SK-N-MC (cell line): ENCODE measurements at places on chromosomes 5 and 9.

GRCh38 chr5:60366489-60366888 lies 333.5 kb downstream of the DEPDC1B start:
- DNase-seq, result no peak

GRCh38 chr5:150641006-150641570 lies 628 bp downstream of the SYNPO start:
- no peak for DNase-seq

DNA sequence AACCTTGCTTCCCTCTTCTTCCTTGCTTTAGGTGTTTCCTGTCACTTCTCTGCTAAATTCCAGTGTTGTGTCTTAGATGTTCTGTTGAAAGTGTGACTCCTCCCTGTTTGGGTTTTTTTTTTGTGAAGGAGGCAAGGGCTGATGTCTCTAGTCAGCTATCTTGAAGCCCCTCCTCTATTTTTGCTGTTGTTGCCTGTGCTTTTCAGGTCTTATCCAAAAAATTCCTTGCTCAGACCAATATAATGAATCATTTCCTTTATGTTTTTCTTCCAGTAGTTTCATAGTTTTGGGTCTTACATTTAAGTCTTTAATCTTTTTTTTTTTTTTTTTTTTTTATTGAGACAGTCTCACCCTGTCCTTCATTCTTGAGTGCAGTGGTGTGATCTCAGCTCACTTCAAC lies 22.3 kb downstream of the RIC1 start:
- DNase-seq, result no peak

- DNase-seq, result no peak
Observed at GRCh38 chr9:93874242-93874641, 80.9 kb downstream of the BARX1 start.

DNA sequence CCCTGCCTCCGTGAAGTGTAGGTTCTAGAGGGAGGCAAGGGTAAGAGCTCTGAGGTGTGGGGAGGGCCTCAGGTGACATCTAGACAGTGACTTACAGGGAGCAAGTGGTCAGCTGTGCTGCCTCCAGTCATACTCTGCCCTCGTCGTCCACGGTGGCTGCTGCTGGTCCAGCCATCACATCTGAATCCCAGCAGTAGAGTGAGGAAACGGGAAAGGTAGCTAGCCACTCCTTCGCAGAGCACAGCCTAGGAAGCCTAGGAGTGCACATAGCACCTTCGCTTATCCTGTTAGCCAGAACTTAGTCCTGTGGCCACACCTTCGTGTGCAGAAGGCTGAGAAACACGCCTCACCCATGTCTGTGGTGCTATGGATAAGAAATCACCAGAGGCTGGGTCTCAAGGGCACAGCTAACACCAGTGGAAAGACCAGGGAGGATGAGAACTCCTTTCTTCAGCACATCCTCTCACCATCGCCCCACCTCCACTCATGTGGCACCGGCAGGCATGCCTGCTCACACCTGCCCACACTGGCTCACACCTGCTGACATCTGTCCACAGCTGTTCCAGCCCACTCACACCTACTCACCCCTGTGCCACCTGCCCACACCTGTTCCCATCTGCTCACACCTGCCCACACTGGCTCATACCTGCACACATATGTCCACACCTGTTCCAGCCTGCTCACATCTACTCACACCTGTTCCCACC lies 44.5 kb upstream of the SLC6A19 start:
- no peak for DNase-seq

- DNase-seq, result no peak
Observed at GRCh38 chr5:56078278-56079156, 83.8 kb upstream of the IL6ST start.

DNA sequence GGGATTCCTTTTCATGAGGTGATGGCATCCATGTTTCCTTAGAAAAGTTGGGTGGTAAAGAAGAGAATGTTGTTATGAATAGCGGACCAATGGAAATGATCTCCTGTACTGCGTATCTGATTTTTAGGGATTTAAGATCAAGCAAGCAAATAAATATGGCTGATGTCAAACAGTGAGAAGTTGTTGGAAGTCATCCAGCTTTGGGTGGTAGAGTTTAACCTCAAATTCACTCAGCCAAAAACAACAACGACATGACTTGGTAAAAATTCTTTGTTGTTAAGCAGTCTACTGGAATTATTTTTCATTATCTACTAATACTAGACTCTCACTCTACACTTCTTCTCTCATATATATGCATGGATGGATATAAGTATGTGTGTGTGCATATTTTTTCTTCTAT lies 426.5 kb downstream of the CTNND2 start:
- no peak for DNase-seq

DNA sequence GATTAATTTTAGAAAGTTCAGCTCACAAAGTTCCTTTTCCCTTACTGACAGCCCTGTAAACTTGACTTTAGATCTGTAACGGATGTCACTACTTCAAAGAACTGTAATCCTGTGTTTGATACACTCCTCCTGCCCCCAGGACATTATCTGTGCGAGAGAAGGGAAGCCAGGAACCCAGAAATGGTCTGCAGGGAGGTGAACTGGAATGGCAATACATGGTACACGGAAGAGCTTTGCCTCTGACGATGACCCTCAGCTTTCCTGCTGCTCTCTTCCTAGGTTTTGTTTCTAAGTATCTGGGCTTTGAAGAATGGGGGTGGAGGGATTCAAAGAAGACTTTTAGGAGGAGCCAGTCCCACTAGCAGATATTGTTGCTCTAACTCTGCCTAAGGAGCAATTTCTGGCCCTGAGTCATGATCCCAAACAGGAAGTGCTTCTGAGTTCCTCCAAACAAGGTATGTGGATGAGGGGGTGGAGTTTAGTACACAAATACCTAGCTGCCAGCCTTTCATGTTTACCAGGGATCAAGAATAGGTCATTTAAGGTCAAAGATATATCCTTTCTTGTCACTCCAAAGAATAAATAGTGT lies 43.4 kb upstream of the TMC1 start:
- DNase-seq, result no peak

DNA sequence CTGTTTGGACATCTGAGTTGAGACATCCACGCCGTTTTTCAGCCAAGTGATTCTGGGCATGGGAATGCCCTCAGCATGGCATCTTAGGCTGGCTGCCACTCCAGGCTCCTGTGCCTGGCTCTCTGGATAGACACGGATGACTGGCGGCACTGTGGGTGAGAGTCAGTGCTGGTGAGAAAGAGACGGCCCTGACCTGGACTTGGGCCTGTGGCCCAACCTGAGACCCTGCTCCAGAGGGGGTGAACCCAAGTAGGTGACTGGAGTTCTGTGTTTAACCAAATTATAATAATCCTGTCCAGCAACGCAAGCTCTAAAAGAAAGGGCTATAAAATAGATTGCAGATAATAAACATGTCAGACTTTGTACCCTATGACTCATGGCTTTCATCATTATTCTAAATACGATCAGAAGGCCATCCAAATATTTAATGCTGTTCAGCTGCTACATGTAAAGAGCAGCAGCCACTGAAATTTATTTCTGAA lies 173.9 kb downstream of the HSPA4 start:
- DNase-seq, result no peak

GRCh38 chr9:24961762-24962161 lies 416.1 kb upstream of the IZUMO3 start:
- no peak for DNase-seq

- DNase-seq, result no peak
Observed at GRCh38 chr5:885529-885928, 7.1 kb downstream of the BRD9 start.
